ENCODE measurements at places on chromosomes 16 and 17. TPM values are rescaled to one million over a fixed set of nuclear protein-coding genes. Genes with fewer than 3 reads are reported as not detected.
A peak's percentile ranks its signal among the peaks of the same experiment; 100 is the strongest.

- DNase-seq = no peak
These were observed 194.2 kb downstream of the ZFHX3 start for GRCh38 chr16:72853575-72854266.

DNA sequence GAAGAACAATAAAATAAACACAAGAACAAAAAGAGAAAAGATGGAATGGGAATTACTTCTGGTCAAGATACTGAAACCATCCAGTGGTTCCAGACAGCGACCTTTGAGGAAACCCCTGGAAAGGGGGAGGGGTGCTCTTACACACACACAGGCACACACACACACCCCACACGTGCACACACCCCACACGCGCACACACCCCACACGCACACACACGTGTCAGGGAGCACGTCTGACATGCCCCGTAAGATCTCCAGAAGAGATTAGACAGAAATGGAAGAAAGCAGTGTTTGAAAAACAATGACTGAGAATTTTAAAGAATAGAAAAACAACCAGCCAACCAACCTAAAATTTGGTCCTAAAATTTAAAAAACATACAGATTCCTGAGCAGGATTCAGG lies 45.3 kb upstream of the FASN start:
- DNase-seq = no peak

- no peak for DNase-seq
These were observed 7.1 kb downstream of the GP2 start for GRCh38 chr16:20320178-20320577.

- no peak for DNase-seq
These were observed 8.8 kb downstream of the FAM171A2 start for GRCh38 chr17:44354582-44355561.

DNA sequence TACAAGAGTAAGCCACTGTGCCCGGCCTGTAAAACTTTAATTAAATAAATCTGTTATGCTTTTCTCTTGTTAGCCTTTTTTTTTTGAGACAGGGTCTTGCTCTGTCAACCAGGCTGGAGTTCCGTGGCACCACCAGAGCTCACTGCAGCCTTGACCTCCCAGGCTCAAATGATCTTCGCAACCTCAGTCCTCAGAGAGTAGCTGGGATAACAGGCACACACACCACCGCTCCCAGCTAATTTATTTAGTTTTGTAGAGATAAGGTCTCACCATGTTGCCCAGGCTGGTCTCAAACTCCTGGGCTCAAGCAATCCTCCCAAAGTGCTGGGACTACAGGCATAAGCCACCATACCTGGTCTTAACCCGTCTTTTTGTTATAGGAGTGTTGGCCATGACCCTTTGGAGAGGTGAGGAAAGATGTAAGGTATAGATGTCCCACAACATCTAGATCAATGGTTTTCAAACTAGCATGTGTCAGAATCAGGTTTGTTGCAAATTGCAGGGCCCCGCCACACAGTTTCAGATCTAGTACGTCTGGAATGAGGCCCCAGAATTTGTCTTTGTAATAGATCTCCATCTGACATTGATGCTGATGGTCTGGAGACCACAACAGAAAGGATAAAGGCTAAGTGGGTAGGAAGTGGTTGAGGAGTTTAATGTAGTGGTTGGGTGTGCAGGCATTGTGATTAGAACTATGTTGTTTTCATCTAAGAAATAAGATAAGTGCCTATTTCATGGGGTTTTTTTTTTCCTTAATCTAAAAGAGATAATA lies 4.3 kb upstream of the GGA2 start:
- no peak for DNase-seq

DNA sequence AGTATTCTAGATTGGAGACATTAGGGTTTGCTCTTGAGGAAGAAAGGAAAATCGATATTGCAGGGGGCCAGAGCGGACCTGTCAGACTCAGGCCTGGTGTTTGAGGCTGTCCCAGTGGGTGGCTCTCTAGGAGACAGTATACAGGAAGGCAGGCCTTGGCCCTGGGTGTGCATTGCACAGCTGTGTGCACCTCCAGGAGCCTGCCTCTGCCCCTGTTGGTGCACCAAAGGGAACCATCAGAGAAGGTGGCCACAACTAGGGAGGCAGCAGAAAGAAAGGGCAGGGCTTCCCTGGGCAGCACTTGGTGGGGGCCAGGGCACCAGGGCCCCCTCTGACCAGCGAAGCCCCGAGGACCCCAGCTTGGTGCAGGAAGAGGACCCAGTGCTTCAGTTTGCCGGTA lies 188.0 kb downstream of the NTN1 start:
- DNase-seq = no peak

DNA sequence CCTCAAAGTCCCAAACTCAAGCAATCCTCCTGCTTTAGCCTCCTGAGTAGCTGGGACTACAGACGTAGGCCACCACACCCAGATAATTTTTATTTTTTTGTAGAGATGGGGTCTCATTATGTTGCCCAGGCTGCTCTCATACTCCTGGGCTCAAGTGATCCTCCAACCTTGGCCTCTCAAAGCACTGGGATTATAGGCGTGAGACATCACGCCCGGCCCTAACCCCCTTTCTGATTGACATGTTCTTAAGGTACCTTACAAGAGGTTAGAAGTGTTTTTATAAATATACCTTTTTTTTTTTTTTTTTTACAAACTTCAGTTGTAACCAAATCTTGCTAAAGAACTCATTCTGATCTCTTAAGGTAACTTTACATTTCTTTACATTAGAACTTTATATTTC lies 64.8 kb downstream of the GNA13 start:
- DNase-seq = no peak

DNA sequence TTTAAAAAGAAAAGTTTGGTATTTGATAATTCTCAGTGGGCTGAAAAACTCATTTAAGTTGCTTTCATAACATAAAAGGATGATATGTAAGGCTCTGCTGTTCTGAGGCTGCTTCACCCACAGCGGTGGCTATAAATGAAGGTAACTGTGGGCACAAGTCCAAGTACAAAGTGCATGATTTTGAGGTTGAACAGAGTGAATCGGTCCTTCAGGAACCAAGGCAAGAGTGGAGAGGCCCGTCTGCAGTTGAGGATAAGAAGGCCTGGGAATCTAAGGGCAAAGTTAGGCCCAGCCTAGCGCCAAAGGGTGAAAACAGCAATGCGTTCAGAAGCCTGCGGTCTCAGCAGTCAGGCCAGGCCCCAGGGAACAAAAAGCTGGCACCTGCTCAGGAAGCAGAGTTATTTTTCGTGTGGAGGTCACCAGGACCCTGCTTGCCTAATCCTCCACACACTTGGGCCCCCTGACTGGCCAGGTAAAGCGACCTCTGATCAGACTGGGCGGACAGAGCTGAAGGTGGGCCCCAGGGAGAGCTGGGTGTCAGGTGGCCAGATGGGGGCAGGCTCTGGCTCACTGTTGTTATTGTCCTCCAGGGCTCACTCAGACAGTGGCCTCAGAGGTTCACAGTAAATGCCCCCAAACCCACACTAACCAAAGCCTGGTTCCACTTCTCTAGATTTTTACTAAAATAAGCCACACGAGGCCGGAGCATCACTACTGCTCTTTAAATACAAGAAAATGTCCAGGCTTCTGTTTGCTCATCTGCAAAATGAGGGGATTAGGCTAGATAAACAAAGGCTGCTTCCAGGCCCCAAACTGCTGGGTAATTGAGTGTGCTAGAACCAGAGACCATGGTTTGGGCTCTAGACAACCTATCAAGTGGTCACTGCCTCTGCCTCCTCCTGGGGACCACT lies 46.5 kb downstream of the TEX2 start:
- peak; percentile 48 for DNase-seq

GRCh38 chr16:11058832-11059231 lies 114.5 kb downstream of the CLEC16A start:
- DNase-seq = no peak

DNA sequence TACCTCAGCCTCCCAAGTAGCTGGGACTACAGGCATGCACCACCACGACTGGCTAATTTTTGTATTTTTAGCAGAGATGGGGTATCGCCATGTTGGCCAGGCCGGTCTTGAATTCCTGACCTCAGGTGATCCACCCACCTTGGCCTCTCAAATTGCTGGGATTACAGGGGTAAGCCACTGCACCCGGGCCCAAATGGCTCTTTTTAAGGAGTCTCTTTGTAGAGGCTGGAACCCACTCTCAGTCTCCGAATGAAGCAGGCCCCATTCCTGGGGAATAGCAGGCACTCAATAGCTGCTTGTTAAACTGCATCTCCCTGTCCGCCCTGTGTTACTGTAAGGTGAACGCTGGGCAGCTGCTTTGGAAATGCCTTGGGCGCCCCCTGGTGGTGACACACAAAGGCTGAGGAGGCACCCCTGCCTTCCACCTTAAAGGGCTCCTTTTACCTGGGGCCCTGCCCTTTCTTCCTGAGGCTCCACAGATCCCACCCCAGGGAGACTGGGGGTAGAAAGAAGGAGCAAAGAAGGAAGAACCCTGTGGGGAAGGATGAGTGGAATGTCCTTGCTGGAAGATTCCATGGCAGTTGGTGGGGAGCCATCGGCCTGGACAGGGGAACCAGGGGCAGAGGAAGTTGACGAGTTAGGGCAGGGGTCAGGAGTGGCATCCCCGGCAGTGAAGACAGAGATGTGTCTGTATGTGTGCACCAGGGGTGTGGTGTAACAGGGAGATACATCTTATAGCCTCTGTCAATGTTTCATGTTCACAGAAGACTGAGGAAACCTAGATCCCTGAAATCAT lies 6.1 kb upstream of the SP2 start:
- DNase-seq = peak; percentile 85

GRCh38 chr16:5349670-5350517 lies 252.3 kb upstream of the EEF2KMT start:
- DNase-seq = peak; percentile 21

- DNase-seq = no peak
These were observed 11.9 kb downstream of the ANKFN1 start for GRCh38 chr17:56165072-56165641.

COQ7 gene
- polyA plus RNA-seq = 17.9 TPM

RNU2-1 gene
- not detected for polyA plus RNA-seq

CTRB1 gene
- polyA plus RNA-seq = not detected

RGS11 gene
- polyA plus RNA-seq = 10.0 TPM

CBFA2T3 gene
- not detected for polyA plus RNA-seq

TBC1D28 gene
- polyA plus RNA-seq = not detected

Measured in SK-N-SH (cell line).